ENCODE measurements at places on chromosomes 11 and 22. TPM values are rescaled to one million over a fixed set of nuclear protein-coding genes. Genes with fewer than 3 reads are reported as not detected.

The SLC22A12 gene
- total RNA-seq: not detected

DNA sequence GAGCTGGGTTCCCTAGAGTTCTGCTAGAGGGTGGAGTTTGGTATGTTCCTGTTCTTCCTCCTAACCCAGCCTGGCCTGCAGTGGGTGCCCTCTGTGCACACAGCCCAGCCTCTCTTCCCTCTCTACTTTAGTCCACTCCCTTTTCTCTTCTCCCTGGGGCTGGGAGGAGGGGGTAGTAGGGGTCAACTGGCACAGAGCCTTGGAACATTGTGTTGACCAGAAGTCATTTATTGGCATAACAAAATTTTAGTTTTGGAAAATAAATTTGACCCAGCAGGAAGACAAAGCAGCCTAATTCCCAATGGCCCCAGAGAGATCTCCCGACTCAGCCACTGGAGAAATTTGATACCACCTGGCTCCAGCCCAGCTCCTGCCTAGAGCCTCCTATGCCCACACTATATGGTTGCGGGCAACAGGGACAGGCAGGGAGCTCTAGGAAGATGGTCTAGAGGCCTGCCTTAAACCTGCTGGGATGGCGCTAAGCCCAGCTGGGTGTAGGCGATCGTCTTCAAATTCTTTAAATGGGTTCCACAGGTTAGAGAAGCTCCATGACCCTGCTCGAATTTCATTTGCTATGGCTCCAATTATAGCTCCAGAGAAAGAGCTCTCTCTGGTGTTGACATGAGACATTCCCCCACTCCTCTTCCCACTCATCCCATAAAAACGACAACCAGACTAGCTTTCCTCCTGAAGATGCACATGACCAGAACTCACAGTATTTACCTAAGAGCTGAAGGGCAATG, 9.9 kb downstream of the PCSK7 start:
- H3K4me3 ChIP-seq: no peak overlapping the region
- DNase-seq: no peak
- H3K27me3 ChIP-seq: no peaks in the 10 kb centered on the region
- peaks cover 56% of the 10 kb centered on the region for H3K4me1 ChIP-seq
- H3K36me3 ChIP-seq: peaks cover 70% of the 10 kb centered on the region

GRCh38 chr11:70139785-70140410, 61.8 kb downstream of the ANO1 start:
- peaks cover 3% of the 10 kb centered on the region for H3K4me1 ChIP-seq
- H3K36me3 ChIP-seq: no peaks in the 10 kb centered on the region
- no peak overlapping the region for H3K4me3 ChIP-seq
- no peak overlapping the region for H3K27ac ChIP-seq

DNA sequence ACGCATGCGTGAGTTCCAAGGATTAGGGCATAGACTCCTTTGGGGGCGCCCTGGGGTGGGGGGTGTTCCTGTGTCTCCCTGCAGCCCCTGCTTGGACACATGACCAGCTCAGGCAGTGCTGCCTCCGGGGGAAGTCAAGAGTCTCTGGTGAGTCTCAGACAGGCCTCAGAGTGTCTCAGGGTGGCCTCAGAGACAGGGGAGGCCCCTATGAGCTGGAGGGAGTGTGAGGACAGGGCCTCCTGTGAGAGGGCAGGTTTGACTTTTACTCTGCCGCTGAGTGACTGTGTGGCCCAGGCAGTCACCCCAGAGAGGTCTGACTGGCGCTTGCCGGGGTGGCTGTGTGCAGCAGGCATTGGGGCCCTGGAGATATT, 41.2 kb upstream of the KCNQ1OT1 start:
- H3K4me1 ChIP-seq: peaks cover 43% of the 10 kb centered on the region
- no peak for DNase-seq
- H3K27me3 ChIP-seq: no peaks in the 10 kb centered on the region
- H3K4me3 ChIP-seq: no peak overlapping the region

GRCh38 chr11:5282628-5283027, 12.9 kb upstream of the HBE1 start:
- peak overlapping the region; percentile 51 for H3K27ac ChIP-seq
- H3K36me3 ChIP-seq: peaks cover 54% of the 10 kb centered on the region
- H3K4me3 ChIP-seq: no peak overlapping the region
- DNase-seq: no peak

DNA sequence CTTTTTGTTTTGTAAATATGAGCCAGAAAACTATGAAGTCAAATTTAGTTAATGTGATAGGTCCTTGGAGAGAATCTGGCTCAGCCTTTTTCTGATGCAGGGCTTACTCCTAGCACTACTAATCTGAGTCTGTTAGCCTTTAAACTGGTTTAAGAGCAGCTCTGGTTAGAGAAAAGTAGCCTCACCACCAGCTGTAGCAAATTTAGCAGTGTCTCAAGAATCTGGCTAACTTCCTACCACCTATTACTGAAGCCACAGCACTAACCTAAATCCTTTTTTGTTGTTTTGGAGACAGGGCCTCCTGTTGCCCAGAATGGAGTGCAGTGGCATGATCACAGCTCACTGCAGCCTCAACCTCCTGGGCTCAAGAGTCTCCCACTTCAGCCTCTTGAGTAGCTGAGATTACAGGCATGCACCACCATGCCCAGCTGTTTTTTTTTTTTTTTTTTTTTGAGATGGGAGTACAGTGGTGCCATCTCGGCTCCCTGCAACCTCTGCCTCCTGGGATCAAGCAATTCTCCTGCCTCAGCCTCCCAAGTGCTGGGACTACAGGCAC, 13.9 kb downstream of the RBM4B start:
- no peaks in the 10 kb centered on the region for H3K27me3 ChIP-seq
- no peak overlapping the region for H3K27ac ChIP-seq
- no peak overlapping the region for H3K4me3 ChIP-seq
- no peak for DNase-seq
- peaks cover 75% of the 10 kb centered on the region for H3K36me3 ChIP-seq

The NAALADL1 gene
- 0.38 TPM for total RNA-seq

- H3K36me3 ChIP-seq: peaks cover 13% of the 10 kb centered on the region
- H3K4me3 ChIP-seq: no peak within 1 kb of the TSS
- H3K27ac ChIP-seq: no peak within 1 kb of the TSS
- H3K4me1 ChIP-seq: no peaks in the 10 kb centered on the region
- H3K27me3 ChIP-seq: no peaks in the 10 kb centered on the region
These were observed at the start of gene CDHR5 for GRCh38 chr11:624705-625635. Gene CDHR5, minus strand, starts transcription at chr11:624955. Its CDS starts 53 bp downstream, at chr11:624902.

DNA sequence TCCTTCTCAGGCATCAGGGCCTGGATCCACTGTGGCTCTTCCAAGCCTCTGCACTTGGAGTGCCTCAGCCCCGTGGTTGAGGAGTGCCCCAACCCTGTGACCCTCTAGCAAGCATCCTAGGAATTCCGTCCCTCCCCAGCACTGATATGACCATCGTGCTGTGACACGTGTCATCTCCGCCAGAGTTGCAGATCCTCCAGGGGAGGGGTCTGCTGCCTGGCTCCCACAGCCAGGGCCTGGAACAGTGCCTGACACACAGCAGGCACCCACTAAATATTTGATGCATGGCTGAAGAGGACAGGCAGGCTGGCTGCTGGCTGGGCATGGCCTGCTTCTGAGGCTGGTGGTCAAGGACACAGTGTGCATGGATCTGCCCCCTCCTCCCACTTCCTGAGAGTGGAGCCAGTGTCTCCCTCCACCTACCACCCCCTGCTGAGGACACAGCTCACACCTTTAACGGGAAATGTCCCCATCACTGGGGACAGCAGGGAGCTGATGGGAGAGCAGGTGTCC, 1.7 kb upstream of the CD81 start:
- peaks cover 12% of the 10 kb centered on the region for H3K36me3 ChIP-seq
- no peak overlapping the region for H3K4me3 ChIP-seq
- no peaks in the 10 kb centered on the region for H3K27me3 ChIP-seq

- no peak overlapping the region for H3K27ac ChIP-seq
- H3K27me3 ChIP-seq: no peaks in the 10 kb centered on the region
- H3K4me1 ChIP-seq: no peaks in the 10 kb centered on the region
These were observed 5.0 kb downstream of the NFAM1 start for GRCh38 chr22:42427167-42427566.

GRCh38 chr22:39384750-39385480, 14.7 kb upstream of the TAB1 start:
- H3K36me3 ChIP-seq: no peaks in the 10 kb centered on the region
- no peak overlapping the region for H3K27ac ChIP-seq
- H3K4me1 ChIP-seq: peaks cover 40% of the 10 kb centered on the region

GRCh38 chr22:47160781-47161520, 398.5 kb downstream of the TBC1D22A start:
- no peak overlapping the region for H3K27ac ChIP-seq
- no peaks in the 10 kb centered on the region for H3K36me3 ChIP-seq
- H3K4me3 ChIP-seq: no peak overlapping the region
- no peaks in the 10 kb centered on the region for H3K27me3 ChIP-seq

GRCh38 chr22:17159504-17159951, 451 bp upstream of the HDHD5 start:
- no peak overlapping the region for H3K27ac ChIP-seq
- H3K4me3 ChIP-seq: peak overlapping the region; percentile 60
- H3K36me3 ChIP-seq: peaks cover 7% of the 10 kb centered on the region

DNA sequence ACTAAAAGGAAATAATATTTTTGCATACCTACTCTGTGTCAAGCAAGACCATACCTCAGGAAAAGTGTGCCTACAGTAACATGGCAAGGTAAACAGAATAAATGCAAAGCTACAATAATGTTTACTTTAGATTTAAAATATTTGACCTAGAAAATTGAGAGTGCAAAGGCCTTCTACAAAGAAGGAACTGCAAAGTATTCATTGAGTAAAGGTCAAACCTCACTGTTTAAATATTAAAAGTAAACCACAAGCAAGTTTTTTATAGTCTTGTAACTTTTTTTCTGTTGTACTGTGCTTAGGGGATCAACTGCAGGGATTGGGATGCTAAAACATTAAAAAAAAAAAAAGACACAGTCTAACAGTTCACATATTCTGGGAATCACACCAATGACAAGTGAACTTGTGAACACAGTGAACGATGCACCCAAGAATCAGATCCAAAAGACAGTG, 48.8 kb downstream of the CWF19L2 start:
- H3K36me3 ChIP-seq: no peaks in the 10 kb centered on the region
- no peaks in the 10 kb centered on the region for H3K4me1 ChIP-seq
- H3K27me3 ChIP-seq: no peaks in the 10 kb centered on the region
- no peak for DNase-seq

The RBMXL2 gene
- 0.24 TPM for total RNA-seq

The BTBD18 gene
- not detected for total RNA-seq

The CSNK1E gene
- total RNA-seq: 62.8 TPM

GRCh38 chr11:43738600-43739409, 58.3 kb downstream of the HSD17B12 start:
- no peak overlapping the region for H3K4me3 ChIP-seq
- DNase-seq: peak; percentile 77
- H3K27ac ChIP-seq: peak overlapping the region; percentile 70

DNA sequence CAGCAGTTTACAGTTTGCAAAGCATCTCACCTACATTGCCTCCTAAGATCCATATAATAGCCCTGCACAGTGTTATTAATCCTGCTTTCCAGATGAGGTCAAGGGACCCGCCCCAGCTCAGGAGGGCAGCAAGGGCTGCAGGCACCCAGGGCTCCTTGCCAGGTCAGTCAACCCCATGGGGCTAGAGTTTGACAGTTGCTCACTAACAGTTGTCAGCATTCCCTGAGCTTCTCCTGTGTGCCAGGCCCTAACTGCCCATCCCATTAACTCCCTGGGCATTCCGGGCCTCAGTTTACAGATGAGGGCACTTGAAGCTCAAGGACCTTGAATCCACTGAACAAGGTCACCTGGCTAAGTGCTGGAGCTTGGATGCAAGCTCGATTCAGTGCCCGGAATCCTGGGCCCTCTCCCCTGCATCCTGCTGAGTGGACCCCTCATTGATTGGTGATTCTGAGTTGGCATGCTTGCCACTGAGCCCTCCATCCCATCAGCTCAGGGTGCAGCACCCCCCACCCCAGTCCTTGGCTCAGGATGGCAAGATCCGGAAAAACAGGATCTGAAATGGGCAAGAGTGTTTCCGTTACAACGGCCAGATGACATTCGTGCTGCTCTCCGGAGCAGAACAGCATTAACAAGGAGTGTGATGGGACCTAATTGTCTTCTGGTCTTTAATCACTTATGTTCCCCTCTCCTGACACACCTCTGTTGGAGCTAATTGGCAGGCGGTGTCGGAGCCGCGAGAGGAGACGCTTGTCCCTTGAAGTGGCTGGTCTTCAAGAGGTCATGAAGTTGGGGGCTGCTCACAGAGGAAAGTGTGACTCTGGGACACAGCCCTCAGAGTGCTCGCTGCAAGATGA, 87.4 kb upstream of the SHISAL1 start:
- H3K36me3 ChIP-seq: no peaks in the 10 kb centered on the region
- no peak for DNase-seq
- no peak overlapping the region for H3K4me3 ChIP-seq
- H3K27ac ChIP-seq: no peak overlapping the region

The SYT12 gene
- not detected for total RNA-seq

- no peaks in the 10 kb centered on the region for H3K27me3 ChIP-seq
- no peak overlapping the region for H3K27ac ChIP-seq
- H3K36me3 ChIP-seq: no peaks in the 10 kb centered on the region
- no peak for DNase-seq
- no peak overlapping the region for H3K4me3 ChIP-seq
These were observed 93.5 kb downstream of the CCDC81 start for GRCh38 chr11:86468169-86468568.

- H3K4me1 ChIP-seq: peaks cover 4% of the 10 kb centered on the region
- no peaks in the 10 kb centered on the region for H3K27me3 ChIP-seq
- no peak overlapping the region for H3K4me3 ChIP-seq
- peak; percentile 51 for DNase-seq
- H3K27ac ChIP-seq: no peak overlapping the region
These were observed 22.6 kb upstream of the SERPIND1 start for GRCh38 chr22:20751185-20751851.

The VEGFB gene
- total RNA-seq: 83.4 TPM

DNA sequence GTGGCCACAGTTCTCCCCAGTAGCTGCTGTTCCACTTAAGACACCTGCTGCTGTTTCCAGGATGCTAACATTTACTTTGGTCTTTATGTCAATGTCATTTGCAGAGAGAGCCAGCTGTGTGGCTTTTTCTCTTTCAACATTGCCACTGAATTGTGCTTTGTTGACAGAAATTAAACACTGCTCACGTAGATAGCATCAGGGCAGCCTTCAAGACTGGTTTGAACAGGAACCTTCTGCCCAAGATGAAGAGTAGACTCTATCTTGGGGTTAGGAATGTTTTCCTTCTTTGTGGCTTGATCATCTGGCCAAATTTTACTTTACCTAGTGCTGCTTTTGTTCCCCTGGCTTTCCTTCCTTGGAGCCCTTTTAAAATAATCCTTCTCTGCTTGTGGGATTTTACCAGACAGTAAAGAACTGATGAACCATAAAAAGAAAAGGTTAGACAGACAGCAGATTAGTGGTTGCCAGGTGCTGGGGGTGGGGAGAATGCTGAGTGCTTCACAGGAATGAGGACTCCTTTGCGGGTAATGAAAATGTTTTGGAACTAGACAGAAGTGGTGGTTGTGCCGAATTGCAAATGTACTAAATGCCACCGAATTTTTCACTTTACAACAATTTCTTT, 22.7 kb upstream of the XBP1 start:
- H3K4me1 ChIP-seq: no peaks in the 10 kb centered on the region
- no peak for DNase-seq
- H3K4me3 ChIP-seq: no peak overlapping the region
- H3K36me3 ChIP-seq: no peaks in the 10 kb centered on the region
- no peaks in the 10 kb centered on the region for H3K27me3 ChIP-seq

- no peak for DNase-seq
- peaks cover 19% of the 10 kb centered on the region for H3K36me3 ChIP-seq
- no peaks in the 10 kb centered on the region for H3K27me3 ChIP-seq
These were observed 909 bp upstream of the ZNRD2 start for GRCh38 chr11:65569164-65569972.

The NPAT gene
- total RNA-seq: 21.6 TPM

The FLRT1 gene
- total RNA-seq: not detected
